ENCODE measurements at places on chromosomes 11 and 22. TPM values are rescaled to one million over a fixed set of nuclear protein-coding genes. Genes with fewer than 3 reads are reported as not detected.

DNA sequence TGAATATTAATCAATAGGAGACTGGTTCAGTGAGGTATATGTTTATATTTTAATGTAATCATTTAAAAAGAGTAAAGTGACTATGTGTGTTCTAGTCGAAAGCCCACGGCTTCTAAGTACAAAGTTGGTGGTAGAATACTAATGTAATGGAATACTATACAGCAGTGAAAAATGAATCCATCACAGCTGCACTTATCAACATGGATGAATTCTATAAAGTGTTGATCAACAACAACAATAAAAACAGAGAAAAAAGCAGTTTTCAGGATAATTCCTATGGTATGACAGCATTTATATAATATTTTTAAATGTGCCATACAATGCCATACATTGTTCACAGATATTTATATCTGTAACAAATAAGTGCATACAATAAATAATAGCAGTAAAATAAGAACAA is 114.1 kb downstream of the SEZ6L start:
- no peak for DNase-seq

GRCh38 chr11:42012271-42012670 is 552.8 kb upstream of the LRRC4C start:
- DNase-seq = no peak

- peak; percentile 100 for DNase-seq
These were observed 2.6 kb downstream of the ESAM start for GRCh38 chr11:124759266-124760204.

DNA sequence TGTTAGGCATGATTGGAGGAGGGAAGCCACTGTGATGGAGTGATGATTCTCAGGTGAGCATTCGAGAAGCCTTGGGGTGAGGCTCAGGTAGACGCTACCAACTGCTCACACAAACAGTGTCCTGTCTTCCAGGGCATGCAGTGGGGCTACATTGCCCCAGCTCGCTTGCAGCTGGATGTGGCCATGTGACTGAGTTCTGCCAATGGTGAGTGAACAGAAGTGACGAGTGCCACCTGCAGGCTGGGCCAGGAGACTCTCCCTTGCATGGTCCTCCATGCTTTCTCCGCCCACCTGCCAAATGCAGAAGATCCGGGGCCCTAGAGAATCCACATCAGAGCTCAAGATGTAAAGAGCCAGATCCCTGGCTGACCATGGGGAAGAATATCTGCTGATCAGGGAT is 195.9 kb downstream of the BCR start:
- peak; percentile 62 for DNase-seq

DNA sequence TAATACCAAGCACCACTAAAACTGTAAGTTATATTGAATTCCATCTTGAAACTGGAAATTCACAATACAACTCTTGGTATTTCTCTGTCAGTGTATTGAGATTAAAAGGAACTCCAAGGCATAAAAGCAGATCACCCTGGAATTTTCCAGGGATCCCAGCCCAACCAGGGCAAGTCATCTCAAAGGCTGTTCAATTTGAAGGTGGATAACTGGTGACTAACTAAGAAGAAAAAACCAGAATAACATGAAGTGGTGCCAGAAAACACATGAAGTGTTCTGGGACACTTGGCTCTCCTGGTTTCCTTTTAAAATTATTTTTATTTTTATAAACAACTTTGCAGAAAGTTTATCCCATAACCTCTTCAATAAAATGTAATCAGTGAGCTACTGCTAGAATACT is 7.8 kb upstream of the BMAL1 start:
- DNase-seq = no peak

- no peak for DNase-seq
These were observed 126.5 kb downstream of the LDLRAD3 start for GRCh38 chr11:36070213-36070953.

DNA sequence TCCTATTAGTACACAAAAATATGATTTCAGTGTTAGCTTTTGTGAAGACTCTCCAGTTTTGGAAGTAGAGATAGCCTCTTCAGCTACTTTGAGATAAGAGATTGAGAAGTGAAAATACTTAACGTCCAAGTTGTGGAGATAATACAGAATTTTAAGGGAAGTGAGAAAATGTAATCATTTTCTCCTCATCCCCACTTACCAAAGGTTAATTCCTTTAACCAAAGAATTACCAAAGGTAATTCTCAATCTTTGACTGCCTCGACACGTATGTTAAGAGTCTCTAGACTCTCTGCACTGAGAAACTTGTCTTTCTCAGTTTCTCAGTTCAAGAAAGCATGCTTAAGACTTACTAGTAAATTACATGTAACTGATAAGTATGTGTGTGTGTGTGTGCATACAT is 15.3 kb downstream of the C11orf54 start:
- DNase-seq = no peak

DNA sequence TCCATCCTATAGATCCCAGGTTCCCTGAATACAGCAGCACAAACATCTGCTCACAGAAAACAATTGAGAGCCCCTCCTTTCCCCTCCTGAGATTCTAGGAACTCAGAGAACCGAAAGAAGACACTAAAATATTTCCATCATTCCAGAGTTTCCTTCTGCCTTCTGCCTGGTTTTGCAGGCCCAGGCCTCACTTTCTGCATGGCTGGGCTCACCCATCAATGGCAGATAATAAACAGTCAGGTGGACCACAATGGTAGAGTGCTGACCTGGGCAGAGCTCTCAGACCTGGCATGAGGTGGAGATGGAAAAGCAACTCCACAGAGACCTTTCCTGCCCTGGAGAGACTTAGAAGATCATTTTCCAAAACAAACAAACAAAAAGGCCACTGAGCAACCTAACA is 389.1 kb downstream of the NXPE2 start:
- no peak for DNase-seq

- DNase-seq = no peak
These were observed 10.2 kb downstream of the ZC3H7B start for GRCh38 chr22:41311487-41311886.

- DNase-seq = no peak
These were observed 229.8 kb downstream of the TBC1D22A start for GRCh38 chr22:46992121-46992731.

DNA sequence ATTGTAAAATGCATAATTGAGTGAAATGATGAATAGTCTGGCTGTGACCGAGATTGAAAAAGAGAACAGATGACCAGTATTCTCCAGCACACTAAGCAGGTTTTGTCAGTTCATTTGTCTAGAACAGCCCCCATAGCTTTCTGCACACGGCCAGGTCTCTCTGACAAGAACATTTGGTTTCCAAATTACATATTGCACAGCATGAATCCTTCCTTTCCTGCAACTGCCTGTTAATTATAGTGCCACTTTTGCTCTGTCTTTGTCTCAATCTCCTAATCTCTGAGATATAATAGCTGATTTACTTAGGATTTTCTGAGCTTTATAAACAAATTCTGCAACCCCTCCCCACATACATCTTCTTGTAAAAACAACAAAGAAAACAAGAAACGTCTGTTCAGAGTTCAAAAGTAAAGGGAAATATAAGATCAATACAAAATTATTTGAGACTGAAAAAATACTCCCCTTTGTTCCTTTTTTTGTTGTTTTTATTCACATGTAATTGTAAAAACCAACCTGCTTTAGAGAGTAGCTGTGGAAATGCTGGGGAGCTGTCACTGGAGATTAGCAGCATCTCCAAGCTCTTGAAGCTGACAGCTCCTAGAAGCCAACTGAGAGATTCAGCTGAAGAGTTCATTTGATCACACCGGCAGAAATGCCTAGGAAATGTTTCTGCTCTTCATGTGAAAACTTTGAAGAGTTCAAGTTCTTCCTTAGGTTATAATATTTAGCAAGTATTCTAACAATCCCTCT is 998.1 kb downstream of the DLG2 start:
- DNase-seq = no peak

DNA sequence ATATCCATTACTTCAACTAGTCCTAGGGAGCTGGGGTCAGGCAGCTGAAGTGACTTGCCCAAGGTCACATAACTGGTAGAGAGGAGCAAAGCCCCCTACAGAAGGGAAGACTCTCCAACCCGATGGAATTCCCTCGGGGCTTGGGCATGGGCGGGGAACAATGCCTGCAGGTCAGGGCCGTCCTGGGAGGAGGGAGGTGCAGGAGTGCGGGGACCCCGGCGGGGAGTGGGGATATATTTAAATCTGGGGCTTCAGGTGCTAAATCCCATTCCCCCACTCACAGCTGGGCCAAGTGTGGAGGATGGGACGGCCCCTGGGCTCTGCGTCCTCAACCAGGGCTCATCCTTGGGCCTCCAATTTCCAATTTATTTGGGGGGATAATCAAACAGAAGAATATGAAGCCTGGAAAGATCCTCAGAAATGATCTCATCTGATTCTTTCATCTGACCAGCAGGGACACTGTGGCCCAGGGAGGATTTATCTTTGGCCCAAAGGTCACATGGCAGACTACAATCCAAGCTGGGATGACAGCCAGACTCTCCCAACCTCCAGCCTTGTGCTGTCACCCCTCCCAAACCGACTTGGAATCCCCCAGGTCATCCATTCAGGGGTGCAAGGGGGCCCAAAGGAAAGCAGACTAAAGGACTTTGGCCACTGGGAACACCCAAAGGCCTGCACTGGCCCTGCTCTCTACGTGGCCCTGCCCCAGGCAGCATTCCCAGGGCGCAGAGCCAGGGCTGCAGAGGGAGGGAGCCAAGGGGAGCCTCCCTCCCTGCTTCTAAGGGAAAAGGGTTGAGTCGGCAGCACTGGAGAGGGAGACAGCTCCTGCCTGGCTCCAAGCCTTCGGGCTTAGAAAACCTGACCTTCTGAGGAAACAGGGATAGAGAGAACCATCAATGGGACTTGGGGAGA is 8.7 kb upstream of the C1QTNF6 start:
- peak; percentile 71 for DNase-seq

MS4A15 gene
- not detected for total RNA-seq

PACSIN3 gene
- 23.2 TPM for total RNA-seq

APOBEC3B gene
- 2.5 TPM for total RNA-seq

PTPN5 gene
- total RNA-seq = not detected

PRRG4 gene
- 1.3 TPM for total RNA-seq

DGAT2 gene
- 2.1 TPM for total RNA-seq

PGM2L1 gene
- total RNA-seq = 42.2 TPM

OR56A1 gene
- total RNA-seq = 0.14 TPM

DDIAS gene
- total RNA-seq = 4.6 TPM

SLCO2B1 gene
- 3.7 TPM for total RNA-seq

OR51F2 gene
- total RNA-seq = not detected

All from dermis blood vessel endothelial cell (primary cell).